ENCODE measurements at places on chromosomes 7 and 10.
A peak's percentile ranks its signal among the peaks of the same experiment; 100 is the strongest.

DNA sequence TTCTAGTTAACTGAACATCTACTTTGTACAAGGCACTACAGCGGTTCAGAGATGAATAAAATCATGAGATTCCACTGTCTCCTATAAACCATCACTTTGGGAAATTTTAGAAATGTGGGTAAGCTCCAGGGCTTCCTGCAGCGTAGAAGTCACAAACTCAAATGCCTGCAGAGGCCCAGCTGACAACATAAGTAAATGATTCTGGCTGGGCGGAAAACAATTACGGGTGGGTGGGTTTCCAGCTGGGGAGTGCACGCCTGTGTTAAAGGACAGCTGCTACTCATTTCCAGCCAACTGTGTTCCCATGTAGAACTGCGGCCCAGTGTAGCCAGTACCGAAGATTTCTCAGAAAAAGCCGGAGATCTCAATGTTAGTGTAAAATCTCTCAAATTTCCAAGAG lies 69.5 kb upstream of the ATRNL1 start:
- no peak for DNase-seq

DNA sequence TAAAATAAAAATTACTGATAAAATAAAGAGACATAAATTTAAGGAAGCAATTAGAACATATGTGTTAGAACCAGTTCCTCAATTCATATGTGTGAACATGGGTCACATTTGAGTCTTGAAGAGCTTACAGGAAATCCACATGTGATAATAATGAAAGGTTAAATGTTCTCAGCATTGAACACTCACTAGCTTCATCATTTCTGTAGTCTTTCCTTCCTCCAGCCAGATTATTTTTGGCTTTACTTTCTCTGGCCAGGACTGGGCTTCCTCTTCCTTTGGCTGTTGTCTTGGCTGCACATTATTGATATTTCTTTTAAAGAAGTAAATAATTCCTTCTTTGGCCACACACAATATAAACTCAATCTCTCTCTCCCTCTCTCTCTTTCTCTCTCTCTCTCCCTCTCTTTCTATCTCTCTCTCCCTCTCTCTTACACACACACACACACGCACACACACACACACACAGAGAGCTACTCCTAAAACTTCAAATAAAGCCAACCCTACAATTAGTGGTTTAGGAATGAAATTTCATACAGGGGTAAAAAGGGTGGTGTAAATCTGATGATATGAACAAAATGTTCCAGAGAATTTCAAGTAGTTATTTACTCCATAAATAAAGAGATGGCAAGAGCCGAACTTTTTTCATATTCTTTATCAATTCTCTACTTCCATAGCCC lies 171.2 kb downstream of the REEP3 start:
- no peak for DNase-seq

GRCh38 chr10:124656113-124656490 lies 88.1 kb downstream of the FAM53B start:
- DNase-seq, result no peak

- DNase-seq, result peak; percentile 45
These were observed 12.9 kb upstream of the BMS1 start for GRCh38 chr10:42769673-42770072.

- no peak for DNase-seq
These were observed 822 bp downstream of the SAMD9L start for GRCh38 chr7:93147363-93147762.

- no peak for DNase-seq
These were observed 34.7 kb upstream of the KMT2E start for GRCh38 chr7:104979167-104979841.

GRCh38 chr7:43104874-43105520 lies 7.5 kb upstream of the HECW1 start:
- no peak for DNase-seq

DNA sequence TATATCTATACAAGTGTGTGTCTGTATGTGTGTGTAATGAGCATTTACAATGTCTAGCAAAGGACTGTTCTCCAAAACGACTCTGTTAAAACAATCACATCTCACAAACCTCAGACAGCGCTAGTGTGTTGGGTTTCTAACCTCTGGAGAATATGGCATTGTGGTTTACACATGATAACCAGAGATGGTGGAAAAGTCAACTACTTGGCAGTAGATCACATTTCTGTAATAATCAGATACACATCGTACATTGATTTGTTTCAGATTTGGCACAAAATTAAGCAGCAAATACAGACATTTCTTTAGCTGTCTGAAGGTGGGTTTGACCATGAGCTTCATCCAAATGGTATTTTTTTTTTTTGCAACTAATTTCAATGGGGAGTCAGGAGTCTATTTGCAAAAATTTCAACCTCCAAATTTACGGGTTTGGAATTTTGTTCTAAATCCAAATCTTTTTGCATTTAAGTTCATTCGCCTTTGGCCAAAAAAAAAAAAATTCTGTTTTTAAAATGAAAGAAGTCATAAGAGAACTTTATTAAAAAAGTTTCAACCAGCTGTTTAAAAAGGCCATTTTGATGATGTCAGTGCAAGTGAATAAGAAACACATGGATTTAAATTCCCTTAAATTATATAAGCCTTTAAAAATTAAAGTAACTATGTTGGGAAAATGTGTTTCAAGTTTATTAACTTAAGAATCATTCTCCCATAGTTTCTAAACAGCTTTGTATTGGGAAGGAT lies 127.8 kb downstream of the TMEM26 start:
- no peak for DNase-seq

- DNase-seq, result no peak
These were observed 220.6 kb upstream of the RHOBTB1 start for GRCh38 chr10:61164458-61165160.

DNA sequence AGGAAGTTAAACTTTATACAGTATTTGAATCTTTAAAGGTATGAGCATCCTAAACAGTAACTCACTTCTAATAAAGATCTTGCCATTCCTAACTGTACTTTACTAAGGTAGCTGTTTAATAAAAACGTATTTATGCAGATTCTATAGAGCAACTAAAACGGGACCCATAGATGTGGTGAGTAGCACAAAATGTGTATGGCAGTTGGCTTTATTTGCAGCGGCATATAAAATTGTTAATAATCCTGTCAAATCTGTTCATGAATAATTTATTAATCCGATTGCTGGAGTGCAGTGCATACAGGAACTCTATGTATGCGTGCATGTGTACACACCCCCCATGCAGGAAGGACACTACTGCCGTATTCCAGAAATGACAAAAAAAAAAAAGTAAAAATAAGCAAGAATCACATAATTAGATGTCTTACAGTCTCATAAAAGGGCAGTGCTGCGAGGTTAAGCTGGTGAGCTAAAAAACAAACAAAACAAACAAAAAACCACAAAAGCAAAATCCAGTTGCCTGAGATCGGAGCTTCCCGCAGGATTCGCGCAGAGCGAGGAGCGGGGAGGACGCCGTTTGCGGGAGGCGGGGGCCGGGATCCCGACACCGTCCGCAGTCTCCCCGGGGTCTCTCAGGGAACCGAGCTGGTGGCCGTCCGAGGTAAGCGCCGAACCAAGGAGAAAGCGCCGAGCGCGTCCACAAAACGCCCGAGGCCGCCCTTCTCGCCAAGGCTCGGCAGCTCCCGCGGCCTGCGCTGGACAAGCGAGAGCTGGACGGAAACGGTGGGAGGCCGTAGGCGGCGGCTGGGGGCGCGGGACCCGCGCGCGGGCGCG lies 518 bp upstream of the COMMD3 start:
- DNase-seq, result peak; percentile 24

- DNase-seq, result no peak
These were observed 590.8 kb downstream of the AUTS2 start for GRCh38 chr7:70188901-70189650.

DNA sequence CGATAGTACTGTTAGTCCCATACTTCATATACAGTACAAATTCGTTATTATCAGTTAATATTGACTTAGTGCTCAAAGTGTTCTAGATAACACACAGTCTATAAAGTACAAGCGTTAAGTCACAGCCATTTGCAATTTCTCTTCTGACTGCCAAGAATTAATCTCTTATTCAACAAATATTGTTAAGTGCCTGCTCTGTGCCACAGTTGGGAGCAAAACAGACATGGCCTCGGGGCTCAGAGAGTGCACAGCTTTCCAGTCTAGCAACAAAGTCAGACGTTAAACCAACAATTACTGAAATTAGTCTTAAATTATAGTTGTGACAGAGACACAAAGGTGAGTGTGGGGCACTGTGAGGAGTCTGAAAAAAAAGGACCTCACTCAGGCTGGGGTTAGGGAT lies 113.0 kb upstream of the DPP6 start:
- DNase-seq, result peak; percentile 49

DNA sequence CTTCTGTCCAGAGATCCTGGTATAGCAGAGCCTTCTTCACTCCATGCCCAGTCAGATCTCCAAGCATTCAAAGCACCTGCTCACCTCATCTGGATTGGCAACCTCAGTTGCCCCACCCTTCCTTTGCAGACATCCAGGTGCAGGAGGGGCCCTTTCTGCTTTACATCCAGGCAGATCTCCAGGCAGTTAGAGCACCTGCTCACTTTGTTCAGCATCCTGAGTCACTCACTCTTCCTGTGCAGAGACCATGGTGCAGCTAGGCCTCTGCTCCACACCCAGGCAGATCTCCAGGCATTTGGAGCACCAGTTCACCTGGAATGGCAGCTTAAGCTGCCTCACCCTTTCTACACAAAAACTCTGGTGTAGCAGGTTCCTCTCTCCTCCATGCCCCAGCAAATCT lies 153.1 kb downstream of the CDK14 start:
- DNase-seq, result no peak

GRCh38 chr10:6399879-6400278 lies 180.2 kb downstream of the PRKCQ start:
- no peak for DNase-seq

DNA sequence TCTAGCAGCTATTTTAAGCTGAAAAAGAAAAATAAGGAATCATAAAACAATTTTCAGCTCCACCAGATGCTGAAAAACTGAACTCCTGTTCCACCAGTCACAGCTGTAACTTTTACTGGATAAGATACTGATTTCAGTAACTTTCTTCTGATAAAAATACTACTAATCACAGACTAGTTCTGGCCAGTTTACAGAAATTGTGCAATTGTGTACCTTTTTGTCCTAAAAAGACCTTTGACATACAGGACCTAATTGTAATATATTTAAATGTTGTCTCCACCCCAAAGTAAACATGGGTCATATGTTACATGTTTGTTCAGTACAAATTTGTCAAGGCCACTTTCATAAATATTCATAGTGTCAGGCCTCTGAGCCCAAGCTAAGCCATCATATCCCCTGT lies 27.1 kb upstream of the PIP start:
- no peak for DNase-seq

GRCh38 chr7:44889086-44889781 lies 3.9 kb upstream of the PURB start:
- DNase-seq, result no peak

DNA sequence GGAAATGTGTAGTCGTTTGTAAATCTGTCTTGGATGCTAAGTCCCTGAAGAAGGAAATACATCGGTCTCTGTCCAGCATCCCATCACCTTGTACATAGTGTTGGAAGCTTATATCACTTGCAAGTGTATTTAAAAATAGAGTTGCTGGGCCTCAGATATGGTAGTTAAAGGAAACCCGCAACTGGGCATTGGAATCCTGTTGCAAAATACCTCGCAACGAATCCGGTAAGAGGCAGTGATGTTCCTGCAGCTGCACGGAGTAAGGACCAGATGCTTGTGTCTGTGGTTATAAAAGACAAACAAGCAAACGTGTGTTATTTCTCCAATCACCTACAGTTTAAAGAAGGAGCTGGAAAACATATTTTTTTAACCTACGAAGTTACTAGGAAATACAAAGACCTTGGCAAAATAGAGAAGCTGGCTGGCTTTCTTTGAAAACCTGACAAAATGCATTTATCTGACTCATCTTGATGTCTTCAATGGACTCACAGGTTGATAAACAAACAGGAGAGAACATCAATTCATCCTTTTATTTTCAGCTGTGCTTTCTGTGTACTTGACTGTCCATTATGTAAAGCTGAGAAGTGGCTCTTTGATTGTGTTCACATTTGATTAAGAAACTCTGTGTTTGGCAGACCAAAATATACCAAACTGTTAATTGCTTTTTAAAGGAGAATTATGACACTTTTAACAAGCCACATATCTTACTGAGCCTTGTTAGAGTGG lies 326.4 kb downstream of the SFMBT2 start:
- DNase-seq, result no peak

- DNase-seq, result no peak
These were observed 140.9 kb downstream of the HGF start for GRCh38 chr7:81628951-81629350.

DNA sequence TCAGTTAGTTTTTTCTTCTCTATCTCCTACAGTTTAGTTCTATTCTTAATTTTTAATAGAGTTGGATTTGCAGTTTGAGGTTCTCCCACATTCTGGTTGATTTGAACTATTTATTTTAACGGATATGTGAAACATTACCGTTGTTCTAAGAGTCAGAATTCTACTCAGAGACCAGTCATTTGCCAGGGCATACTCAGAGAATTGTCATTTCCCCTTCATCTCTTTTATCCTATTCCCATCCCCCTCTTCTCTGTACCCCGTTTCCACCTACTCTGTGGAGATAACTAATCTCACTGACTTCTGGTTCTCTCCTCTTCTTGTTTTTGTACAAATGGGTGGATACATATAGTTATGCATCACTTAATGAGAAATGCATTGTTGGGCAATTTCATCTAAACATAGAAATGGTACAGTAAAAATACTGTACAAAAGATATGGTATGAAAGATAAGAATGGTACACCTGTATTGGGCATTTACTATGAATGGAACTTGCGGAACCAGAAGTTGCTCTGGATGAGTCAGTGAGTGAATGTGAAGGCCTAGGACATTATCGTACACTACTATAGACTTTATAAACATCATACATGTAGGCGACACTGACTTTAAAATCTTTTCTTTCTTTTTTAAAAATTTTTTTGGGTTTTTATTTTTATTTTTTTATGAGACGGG lies 53.1 kb downstream of the INPP5F start:
- DNase-seq, result no peak

- no peak for DNase-seq
These were observed 75.5 kb upstream of the PPP2R2D start for GRCh38 chr10:131825150-131825848.
